NCI-H2081 (cell line): ENCODE measurements at places on chromosomes 1 and 21.

GRCh38 chr1:226107471-226108460 is 45.2 kb downstream of the H3-3A start:
- DNase-seq: no peak

GRCh38 chr1:31658721-31659120 is 14.0 kb upstream of the PEF1 start:
- DNase-seq: no peak

- no peak for DNase-seq
Measured at GRCh38 chr1:84171481-84171880, 27.4 kb downstream of the PRKACB start.

- no peak for DNase-seq
Measured at GRCh38 chr1:220824031-220824989, 37.6 kb downstream of the MTARC1 start.

- peak; percentile 30 for DNase-seq
Measured at GRCh38 chr1:156444407-156445001, 56.1 kb downstream of the MEF2D start.

DNA sequence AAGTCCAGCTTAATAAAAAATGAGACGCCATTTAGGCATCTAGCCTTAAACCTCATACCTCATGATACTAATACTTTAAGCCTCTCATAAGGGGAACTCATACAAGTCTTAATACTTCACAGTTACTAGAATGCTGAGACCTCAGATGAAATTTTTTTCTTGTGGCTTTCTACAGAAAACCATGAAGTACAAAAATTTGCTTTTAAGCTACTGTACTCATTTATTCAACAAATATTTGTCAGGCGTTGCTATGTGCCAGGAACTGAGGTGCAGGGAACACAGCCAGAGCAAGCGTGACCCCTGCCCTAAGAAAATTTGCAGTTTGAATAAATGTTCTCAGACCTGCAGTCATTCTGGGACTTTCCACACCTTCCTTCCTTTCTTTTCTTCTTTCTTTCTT is 150.6 kb downstream of the MRPL39 start:
- no peak for DNase-seq

DNA sequence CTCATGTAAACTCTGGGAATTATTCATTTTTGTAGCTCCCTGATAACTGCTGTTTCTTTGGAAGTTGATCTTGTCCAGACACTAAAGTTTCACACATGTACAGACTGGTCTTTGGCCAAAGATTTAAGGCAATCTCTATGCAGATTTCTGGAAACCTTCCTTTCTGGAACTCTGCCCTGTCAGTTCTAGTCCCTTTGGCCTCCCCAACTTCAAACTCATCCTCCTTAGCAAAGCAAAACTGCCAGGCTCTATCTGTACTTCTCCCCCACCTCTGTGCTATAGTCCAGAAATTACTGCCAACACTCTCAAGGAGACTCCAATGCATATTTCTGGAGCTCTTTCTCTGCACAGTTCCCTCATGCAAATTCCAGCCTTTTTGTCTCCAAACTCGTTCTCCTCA is 36.5 kb downstream of the C1orf198 start:
- DNase-seq: no peak

GRCh38 chr1:214199585-214199984 is 81.4 kb upstream of the SMYD2 start:
- DNase-seq: no peak

DNA sequence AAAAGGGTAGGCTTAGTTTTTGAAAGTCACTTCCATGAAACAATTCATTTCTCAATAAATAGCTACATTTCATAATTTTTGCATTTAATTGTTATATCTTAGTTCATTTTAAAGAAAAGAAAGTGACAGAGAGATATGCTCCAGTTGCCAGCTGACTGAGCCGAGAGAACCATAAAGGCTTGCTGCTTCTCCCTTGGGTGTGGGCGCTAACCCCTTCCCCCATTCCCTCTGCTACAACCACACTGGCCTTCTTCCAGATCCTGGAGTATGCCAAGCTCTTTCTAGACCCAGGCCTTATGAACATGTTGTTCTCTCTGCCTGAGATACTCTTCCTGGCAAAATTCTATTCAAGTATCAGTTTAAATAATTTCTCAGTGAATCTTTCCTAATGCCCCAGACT is 12.3 kb downstream of the SORT1 start:
- no peak for DNase-seq

DNA sequence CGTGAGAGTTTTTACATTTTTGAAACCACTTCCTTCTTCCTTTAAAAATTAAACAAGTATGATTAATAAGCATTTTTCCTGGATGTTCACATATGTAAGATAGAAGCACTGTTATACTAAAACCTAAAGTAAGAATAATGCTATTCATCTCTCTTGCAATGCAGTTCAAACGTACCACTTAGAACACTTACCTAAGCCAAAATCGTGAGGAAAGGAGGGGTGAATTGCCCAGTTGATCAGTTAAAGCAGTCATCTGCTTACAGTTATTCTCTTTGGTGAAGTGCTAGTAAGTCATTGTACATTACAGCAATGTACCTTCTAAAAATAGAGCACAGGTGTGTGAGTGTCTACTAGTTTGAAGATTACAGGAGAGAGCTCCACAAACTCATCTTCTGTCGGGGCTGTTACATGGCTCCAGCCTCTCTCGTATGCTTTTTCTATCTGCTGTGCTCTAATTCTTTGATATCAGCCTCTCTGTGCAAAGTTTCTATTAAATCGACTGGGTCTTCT is 3.4 kb downstream of the NCAM2 start:
- no peak for DNase-seq

- DNase-seq: no peak
Measured at GRCh38 chr21:19181604-19182140, 778.1 kb upstream of the TMPRSS15 start.

GRCh38 chr1:41977326-41977725 is 58.6 kb upstream of the HIVEP3 start:
- DNase-seq: peak; percentile 98

GRCh38 chr21:41873005-41873404 is 6.1 kb downstream of the PRDM15 start:
- DNase-seq: no peak

DNA sequence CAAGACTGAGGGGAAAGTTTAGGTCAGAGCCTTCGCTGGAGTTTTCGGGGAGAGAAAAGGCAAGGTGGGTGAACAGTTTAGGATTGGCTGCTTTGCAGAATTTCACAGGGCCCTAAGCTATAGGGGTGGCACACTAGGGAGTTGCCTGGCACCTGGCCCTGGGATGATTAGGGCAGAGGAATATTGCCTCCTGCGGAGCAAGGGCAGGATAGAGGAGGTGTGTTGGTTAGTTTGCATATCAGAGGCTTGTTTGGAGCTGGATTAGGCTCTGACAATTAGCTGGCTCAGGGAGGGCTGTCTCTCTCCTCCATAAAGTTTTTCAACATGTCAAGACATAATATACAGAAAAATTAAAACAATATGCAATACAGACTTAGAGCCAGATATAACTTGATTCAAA is 436.4 kb downstream of the DISC1 start:
- DNase-seq: no peak

DNA sequence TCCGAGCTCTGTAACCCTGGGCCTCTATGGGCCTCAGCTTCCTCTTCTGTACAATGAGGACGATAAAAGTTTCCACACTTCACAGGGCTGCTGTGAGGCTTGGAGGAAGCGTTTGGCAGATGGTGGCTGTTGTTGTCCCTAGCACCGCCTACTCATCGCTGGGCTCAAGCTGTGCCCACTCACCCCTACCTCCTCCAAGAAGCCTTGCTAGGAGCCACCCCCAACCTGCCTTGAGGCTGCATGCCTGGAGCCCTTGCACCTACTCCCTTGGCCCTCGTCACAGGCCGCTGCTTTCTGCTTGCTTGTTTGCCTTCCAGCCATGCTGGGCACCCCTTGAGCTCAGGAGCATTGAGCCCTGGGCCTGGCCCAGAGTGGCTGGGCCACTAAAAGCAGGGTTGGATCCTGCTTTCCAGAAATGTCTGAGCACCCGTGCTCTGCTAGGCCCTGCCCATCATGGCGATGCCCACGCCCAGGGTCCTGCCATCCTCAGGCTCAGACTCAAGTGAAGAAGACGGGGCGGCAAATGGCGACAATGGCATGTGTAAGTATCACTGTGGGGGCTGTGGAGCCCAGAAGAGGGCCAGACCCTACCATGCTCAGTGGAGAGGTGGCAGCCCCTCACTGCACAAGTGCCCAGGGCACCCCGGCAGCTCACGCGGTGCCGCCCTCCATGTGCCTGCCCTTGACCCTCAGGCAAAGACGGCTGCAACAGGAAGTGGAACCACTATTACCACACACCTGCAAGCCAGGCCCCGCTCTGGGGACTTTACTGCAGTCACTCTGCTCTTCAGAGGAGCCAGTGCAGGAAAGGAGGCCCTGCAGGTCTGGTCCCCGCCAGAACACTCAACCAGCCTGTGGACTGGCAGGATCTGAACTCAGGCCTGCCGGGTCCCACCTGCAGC is 9.5 kb downstream of the SH3BGRL3 start:
- DNase-seq: no peak

DNA sequence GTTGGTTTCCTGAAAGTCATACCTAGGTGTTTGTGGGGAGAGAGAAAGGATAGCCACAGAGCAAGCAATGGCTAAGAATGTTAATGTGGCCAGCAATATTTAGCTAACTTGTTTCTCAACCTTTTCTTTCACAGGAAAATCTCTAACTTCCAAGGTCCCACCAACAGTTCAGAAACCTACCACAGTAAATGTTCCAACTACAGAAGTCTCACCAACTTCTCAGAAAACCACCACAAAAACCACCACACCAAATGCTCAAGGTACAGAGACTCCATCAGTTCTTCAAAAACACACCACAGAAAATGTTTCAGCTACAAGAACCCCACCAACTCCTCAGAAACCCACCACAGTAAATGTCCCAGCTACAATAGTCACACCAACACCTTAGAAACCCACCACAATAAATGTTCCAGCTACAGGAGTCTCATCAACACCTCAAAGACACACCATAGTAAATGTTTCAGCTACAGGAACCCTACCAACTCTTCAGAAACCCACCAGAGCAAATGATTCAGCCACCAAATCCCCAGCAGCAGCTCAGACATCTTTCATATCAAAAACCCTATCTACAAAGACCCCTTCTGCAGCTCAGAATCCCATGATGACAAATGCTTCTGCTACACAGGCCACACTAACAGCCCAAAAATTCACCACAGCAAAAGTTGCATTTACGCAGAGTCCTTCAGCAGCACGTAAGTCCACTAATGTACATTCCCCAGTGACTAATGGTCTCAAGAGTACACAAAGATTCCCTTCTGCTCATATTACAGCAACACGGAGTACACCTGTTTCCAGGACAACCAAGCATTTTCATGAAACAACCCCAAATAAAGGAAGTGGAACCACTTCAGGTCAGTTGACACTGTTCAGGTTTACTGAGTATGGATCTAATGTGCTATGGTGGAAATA is 15.3 kb downstream of the CD55 start:
- DNase-seq: peak; percentile 39

DNA sequence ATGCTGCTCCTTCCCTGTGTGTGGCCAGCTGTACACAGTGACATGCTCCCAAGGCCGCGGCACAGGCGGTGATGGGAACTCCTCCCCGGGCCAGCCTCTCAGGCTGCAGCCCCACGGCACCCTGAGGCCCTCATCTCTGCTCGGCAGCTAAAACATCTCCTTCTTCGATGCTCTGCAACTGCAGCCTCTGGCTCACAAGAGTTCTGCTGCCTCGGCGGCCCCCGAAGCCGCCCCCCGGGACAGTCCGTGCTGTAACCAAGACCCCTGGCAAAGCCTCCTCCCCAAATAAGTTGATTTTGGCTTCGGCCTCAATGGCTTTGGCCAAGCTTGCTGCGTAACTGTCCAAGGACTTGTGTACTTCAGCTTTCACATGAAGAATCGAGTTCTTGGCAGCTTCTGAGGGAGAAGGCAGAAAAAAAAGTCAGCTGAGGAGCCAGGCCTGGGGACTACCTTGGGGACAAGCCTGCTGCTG is 51.3 kb downstream of the GPR161 start:
- no peak for DNase-seq

DNA sequence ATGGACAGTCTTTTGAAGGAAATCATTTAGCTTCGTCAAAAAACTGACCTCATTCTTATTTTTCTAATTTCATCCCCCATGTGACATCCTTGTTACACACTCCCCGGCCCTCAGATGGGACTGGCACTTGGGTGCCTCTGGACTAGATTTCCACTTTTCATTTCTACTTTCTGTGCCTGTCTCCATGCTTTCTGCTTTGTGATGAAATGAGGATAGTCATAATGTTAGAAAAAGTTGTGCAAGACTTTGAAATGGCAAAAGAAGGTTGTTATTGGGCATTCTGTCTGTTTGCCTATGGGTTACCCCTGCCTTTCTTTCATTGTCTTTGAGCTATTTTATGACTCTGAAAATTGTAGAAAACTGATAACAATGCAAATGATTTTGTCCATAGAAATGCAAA is 54.9 kb downstream of the MDM4 start:
- DNase-seq: no peak

DNA sequence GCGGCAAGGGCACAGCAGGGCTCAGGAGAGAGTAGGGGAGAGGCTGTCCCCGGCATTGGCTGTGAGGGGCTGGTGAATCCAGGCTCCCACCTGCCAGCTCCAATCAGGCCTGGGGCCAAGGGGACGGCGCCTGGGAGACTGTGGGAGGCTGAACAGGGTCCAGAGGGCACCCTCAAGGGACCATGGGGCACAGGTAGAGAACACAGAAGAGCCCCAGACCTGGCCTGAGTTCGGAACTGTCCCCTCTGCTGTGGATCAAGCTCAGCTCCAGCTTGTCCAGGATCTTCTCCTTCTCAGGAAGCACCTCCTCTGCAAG is 67.0 kb downstream of the KCNAB2 start:
- DNase-seq: no peak

DNA sequence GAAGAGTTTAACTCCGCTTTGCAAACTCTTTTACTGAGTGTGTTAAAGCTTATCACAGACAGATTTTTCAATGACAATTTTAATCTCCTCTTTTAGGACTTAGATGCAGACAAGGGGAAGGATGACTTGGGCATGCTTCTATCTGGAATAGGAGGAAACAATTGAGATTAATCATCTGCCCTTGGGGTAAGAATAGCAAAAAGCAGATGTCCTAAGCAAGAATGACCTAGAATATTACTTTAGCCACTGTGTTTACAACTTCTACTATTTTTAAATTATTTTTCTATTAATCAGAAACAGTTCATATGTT is 569.0 kb upstream of the ADGRL2 start:
- no peak for DNase-seq
